ENCODE measurements at places on chromosomes 4 and X. TPM values are rescaled to one million over a fixed set of nuclear protein-coding genes. Genes with fewer than 3 reads are reported as not detected.

DNA sequence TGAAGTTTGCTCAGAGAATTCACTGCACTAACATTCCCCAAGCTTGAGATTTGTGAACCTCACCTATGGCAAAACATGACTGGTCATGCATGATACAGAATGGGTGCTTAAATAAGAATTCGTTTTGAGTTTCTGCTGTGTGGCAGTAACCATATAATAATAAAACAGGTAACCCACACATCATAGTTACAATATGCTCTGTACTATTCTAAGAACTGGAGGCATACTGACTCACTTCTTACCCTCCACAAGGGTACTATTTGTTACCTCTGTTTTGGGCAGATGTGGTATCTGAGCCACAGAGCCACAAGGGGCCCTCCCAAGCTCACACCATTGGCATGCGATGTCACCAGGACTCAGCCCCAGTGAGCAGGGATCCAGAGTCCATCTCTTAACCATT lies 17.6 kb downstream of the SLC2A9 start:
- DNase-seq = no peak

DNA sequence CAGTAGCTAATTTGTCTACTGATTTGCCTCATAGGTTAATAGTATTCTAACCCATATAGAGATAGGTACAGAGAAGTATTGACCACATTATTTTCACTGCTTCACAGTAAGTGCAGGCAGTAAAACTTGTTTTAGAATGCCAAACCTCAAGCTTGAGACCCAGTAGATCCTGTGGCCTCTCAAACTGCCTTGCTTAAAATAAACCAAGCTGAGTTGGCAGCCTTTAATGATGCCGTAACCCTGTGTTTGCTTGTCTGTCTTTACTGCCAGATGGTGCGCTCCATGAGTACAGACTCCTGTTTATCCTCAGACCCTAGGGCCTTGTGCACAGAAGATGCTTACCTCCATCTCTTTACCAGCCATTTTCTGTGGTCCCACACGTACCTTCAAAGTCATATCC lies 50.8 kb downstream of the ANXA3 start:
- no peak for DNase-seq

AR gene
- total RNA-seq = 0.15 TPM

KLHL2 gene
- total RNA-seq = 19.3 TPM

GRCh38 chrX:22203186-22203585 lies 69.5 kb upstream of the CBLL2 start:
- DNase-seq = no peak

DNA sequence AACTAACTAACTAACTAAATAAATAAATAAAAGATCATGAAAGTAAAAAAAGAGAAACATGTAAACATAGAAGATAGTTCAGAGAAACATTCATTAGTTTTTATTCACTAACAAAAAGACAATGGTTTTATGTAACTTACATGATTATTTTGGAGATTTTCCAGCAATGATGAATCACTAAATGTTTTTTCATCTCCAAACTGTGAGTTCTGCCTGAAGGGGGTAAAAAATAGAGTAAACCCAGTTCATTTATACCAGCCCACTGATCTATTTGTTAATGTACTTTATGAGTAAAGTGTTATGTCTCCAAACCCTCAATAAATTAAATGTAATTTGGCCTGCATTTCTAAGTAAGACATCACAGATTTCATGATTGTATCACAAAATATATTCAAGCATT lies 101.1 kb downstream of the ATP8A1 start:
- no peak for DNase-seq

GRCh38 chr4:59655996-59656395 lies 1544.1 kb upstream of the ADGRL3 start:
- no peak for DNase-seq

DNA sequence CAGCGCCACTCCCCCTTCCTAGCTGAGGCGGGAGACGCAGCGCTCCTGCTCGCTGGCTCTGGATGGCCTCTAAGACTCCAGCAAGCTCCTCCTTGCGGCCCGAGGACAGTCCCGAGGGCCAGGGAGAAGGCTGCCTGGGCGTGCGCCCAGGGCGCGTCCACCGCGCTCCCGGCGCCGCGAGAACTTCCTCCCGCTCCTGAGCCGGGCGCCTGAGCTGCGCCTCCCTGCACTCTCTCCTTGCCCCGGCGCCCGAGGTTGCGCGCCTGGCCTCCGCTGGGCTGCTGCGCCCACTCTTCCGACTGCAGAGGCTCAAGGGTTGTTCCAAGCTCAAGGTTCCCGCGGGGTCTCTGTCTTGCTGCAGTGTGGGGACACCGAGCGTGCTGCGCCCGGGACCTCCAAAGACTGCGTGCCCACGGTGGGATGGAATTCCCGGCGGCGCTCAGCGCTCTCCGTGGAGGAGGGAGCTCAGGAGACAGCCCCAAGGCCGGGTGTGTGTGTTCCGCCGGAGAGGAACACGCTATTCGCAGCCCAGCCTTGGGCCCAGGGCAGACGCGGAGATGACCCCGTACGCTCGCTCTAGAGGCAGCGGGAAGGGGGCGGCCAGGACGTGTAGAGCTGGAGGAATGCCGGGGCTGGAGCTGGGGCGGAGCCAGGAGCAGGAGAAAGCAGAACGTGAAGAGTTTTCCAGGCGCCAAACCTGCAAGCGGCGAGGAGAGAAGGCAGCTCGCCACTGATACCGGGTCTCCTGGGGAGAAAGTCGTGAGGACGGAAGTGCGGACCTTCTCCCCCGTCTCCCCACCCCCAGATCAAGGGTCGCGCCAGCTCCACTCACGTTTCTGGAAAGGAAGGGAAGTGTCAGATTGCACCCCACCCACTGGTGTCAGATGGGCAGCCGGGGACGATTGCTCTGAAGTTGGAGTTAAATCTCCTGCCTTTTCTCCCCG lies at the start of gene ARHGAP6:
Gene ARHGAP6, minus strand, starts transcription at position 753 of the 944 bp plus-strand sequence. CDS start 1,092 bp downstream, outside the sequence.
- DNase-seq = no peak

DCAF4L1 gene
- total RNA-seq = 0.42 TPM

HPGDS gene
- 0.33 TPM for total RNA-seq

IL1RAPL1 gene
- not detected for total RNA-seq

PABPC1L2A gene
- total RNA-seq = not detected

DNA sequence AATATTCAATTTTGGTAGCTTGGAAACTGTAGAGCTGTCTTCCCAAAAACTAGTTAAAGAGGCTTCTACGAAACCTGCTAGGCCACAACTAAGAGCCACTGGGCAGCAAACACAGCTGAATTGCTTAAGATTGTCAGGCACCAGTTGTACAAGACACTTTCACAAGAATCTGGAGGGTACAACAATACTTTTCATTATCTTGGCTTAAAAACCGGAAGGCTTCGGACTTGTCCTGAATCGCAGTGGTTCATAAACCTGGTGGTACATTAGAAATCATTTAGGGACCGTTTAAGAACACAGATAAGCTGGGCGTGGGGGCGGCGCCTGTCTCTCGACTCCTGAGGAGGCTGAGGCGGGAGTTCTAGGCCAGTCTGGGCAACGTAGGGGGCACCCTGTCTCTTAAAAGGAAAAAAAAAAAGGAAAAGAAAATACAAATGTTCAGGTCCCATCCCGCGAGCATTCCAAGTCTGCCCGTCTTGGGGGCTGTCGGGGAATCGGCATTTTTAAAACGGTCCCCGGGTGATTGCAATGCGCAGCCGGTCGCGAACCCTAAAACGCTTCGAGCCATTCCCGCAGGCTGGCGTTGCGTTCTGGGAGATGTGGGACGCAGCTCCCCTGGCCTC lies 763 bp downstream of the PYURF start:
- DNase-seq = peak; percentile 21

DNA sequence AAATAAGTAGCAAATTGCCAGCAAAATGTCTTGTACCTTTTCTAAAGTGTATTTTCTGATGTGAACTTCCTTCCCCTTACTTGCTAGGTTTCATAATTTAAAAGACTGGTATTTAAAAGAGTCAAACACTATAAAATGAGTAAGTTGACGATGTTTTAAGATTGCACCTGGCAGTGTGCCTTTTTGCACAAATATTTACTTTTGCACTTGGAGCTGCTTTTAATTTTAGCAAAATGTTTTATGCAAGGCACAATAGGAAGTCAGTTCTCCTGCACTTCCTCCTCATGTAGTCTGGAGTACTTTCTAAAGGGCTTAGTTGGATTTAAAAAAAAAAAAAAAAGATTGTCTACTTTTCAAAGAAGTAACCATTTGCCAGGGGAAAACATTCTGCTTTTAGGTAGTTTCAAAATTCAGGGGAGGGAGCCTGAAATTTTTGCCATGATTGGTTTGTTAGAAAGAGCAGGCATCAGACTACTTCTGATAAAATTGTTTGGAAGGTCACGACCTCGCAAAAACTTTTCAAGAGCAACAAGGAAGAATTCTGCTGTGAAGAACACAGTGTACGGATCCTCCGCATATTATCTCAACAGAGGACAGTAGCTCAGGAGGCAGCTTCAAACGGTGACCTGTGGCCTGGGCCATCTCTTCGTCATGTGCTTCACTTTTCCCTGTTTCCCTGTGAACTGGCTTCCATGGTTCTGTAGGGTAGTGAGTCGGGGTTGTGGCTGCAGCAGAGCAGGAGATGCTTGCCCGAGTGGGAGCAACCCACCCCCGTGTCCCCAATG lies 66.1 kb downstream of the CDS1 start:
- DNase-seq = no peak

DNA sequence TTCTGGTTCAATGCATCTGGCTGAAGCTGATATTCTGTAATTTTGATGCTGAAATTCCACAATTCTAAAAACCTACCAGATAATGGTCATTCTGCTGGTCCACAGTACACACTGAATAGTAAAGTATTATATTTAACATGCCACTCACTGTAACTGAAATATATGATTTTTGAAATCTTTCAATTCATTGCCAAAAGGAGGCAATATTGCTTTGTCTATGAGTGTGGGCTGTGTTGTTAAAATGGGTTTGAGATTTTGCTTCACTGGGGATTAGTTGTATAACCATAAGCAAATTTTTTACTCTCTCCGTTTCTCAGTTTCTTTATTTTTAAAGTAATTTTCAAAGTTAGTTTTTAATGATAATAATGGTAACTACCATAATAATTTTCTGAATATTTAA lies 1404.1 kb upstream of the IGFBP7 start:
- DNase-seq = no peak

DNA sequence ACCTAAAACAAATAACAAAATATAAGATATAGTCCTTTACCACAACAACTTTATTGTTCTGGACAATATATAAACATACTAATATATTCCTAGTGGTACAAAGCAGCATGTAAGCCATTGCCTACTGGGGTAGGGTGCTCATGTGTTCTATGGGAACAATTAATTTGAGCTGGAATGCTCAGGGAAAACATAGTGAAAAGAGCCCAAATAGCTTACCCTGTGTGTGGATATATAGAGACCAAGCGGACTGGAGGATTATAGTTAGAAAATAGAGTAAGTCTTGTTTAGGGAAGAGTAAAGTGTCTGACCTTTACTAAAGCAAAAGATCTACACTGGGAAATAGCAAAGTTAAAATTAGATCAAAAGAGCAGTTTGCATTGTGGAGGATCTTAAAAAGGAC lies 64.8 kb downstream of the MAD2L1 start:
- no peak for DNase-seq

DNA sequence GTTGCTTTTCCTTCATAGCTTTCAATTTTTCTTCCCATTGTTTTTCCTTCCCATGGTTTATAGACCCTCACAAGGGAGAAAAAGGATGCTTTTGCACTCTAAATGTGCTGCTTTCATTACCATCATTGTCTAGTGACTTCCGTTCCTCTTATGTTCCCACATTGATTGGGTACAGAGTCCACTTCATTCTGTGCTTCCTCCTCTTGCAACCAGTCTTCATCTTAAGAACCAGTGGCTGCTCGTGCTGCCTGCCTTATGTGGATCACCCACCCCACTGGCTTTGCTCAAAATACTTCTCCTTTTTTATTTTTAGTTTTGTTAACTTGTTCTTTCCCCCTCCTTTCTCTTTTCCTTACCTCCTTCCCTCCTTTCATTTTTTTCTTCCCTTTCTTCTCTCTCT lies 76.5 kb upstream of the BOD1L1 start:
- DNase-seq = no peak

CCDC110 gene
- total RNA-seq = 0.19 TPM

GRCh38 chr4:114015444-114015899 lies 36.0 kb upstream of the ARSJ start:
- DNase-seq = no peak

CENPE gene
- 0.67 TPM for total RNA-seq

DNA sequence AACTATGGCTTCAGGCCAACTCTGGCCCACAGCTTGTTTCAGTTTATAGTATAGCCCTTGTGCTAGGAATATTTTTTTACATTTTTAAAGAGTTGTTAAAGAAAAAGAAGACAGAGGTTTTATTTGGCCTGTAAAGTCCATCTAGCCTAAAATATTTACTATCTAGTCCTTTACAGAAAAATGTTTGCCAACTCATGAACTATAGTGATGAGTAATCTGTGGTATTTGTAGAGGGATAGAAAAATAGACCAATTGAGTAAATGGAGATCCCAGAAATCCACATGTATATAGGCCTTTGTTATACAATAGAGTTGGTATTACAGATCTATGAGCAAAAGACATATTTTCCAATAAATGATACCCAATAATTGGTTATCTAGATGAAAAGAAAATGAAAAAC lies 288.7 kb downstream of the PRDM5 start:
- no peak for DNase-seq

FGB gene
- not detected for total RNA-seq

DNA sequence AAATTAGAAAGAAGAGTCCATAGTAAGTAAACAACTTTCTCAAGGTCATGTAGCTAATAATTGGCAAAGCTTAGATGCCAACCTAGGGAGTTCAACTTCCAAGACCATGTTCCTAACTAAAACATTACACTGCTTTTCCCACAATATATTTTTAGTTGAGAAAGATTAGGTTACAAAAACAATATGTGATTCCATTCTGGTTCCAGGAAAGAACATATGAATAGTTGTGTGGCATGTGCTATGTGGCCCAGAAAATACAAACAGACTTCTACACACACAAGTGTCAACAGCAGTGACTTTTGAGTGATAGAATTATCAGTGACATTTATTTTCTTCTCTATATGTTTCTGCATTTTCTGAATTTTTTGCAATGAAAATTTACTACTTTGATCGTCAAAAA lies 62.7 kb upstream of the EDNRA start:
- DNase-seq = no peak

DNA sequence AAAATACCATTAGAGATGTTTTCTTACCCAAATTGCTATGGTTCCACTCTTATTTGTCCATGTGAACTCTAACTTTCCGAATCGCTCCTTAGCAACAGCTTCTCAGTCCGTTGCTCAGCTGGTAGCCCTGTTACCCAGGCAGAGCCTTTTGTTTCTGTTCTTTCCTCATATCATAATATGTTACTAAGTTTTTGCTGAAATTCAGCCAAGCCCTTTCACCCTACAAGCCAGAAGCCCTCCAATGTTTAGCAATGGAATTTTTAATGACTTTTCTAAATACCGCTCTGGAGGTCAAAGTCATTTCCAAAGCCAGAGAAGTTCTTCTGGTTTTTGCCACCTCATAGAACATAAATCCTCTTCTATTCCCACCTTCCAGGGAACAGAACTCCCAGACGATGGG lies 1029.5 kb downstream of the C4orf33 start:
- no peak for DNase-seq

Data from CD4-positive, alpha-beta memory T cell (primary cell).